ENCODE measurements at places on chromosomes 2 and 18.

GRCh38 chr2:226656367-226656766 lies 143.3 kb downstream of the IRS1 start:
- no peak for DNase-seq

- DNase-seq, result no peak
Observed at GRCh38 chr18:74796841-74797576, 199.3 kb downstream of the ZNF407 start.

- no peak for DNase-seq
Observed at GRCh38 chr18:11398625-11399024, 210.8 kb upstream of the SLC35G4 start.

DNA sequence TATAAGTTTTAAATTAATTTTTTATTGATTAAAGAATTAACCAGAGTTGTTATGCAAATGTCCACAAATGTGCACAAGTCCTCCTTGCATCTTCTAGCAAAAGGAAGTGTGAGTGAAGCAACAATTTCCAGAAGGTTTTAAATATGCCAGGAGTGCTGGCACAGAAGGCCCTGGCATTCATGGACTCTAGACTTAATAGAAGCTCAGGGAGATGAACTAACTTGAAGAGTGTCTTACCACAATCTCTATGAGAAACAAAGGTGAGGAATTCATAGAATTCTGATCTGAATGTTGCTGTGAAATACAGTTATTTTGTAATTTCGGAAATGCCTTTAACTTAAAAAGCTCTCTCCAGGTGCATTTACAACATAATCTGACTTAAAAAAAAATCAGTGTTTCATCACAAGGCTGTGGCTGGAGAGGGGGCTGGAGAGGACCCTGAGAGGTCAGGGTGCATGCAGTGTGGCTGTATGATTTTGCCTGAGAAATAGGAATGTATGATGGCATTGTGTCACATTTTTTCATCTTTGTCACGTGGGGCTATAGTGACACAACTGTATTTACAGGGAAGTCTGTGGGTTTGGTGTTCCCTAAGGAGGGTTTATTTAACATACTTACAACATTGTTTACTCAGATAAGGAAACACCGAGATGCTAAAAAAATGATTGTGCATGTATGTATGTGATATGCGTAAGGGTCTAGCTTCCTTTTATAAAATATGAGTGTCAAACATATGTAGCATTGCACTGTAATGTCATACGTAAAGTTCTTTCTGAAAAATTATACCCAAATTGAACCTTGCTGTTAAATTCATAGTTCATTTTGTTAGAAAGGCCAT lies 66.2 kb downstream of the MAP4K4 start:
- DNase-seq, result peak; percentile 21

DNA sequence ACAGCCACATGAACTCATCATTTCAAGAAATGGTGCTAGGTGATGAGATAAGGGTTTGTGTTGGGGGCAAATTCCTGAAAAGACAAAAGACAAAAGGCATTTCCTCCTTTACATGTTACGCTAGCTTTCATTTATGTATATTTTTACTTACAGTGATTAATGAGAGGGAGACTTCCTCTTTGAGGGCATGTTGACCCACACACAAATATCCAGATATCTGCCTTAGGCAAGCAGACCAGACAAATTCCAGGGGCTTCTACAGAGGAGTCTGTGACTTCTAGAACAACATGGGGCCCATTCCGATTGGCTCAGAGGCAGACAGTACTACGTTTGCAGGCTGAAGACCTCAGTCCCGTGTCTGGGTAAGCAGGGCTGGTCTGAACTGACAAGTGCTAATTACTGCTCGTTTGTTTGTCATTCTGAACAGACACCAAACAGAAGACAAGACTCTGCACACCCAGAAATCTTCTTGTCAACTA lies 74.8 kb upstream of the ST6GAL2 start:
- DNase-seq, result no peak

- DNase-seq, result no peak
Observed at GRCh38 chr2:96669539-96670215, 27.1 kb downstream of the FER1L5 start.

- no peak for DNase-seq
Observed at GRCh38 chr2:147758821-147759220, 86.0 kb upstream of the ACVR2A start.

- DNase-seq, result no peak
Observed at GRCh38 chr2:162300266-162300665, 18.2 kb downstream of the IFIH1 start.

DNA sequence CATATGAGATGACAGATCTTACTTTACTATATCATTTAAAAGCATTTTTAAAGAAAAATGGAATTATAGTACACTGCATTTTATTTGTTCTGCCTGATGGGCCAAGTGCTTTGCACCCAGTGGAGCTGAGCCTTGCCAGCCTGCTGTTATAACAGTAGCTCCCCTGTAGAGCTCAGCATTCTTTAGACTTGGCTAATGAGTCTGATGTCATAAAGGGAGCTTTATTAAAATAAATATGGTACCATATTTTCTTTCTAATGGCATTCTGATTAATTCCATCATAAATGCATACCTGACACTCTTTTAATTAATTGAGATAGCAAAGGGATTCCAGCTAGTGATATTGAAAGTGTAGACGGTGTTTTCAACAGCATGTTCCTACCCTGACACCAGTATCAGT lies 40.7 kb downstream of the PARD3B start:
- no peak for DNase-seq

DNA sequence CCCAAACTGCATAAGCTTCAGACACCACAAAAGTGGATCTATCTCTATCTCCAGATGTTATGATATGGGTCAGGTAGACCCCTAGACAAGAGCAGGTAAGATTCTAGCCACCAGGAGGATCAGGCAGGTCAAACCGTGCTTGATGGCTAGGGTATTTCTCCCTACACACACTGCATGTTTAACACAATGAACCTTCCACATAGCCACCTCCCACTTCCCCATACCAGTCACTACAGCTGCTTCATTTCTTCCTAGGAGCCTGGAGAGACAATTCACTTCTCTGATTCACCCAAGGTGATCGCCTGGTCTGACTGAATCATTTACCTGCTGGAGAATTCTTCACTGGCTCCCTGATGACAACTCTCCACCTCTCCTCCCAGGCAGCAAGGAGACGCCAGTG lies 66.0 kb upstream of the MYCN start:
- DNase-seq, result no peak

- DNase-seq, result peak; percentile 93
Observed at GRCh38 chr2:10278029-10278762, 24.5 kb upstream of the HPCAL1 start.

DNA sequence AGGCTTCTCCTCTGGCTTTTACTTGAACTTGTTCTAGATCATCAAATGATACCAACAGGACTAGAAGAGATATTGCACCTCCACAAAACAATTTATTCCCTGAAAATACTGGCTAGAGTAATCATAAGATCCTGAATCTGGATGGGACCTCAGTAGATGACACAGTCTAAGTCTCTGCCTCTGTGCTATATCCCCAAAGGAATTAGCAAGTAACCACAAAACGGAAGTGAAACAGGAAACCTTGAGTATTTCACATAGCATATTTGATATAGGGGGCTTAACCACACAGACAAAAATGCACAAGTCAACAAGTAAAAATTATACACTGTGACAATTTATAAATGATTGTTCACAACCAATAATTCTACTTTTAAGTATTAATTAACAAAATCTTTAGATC lies 456.9 kb upstream of the TNP1 start:
- peak; percentile 26 for DNase-seq

- no peak for DNase-seq
Observed at GRCh38 chr2:155663265-155663664, 669.3 kb downstream of the NR4A2 start.

DNA sequence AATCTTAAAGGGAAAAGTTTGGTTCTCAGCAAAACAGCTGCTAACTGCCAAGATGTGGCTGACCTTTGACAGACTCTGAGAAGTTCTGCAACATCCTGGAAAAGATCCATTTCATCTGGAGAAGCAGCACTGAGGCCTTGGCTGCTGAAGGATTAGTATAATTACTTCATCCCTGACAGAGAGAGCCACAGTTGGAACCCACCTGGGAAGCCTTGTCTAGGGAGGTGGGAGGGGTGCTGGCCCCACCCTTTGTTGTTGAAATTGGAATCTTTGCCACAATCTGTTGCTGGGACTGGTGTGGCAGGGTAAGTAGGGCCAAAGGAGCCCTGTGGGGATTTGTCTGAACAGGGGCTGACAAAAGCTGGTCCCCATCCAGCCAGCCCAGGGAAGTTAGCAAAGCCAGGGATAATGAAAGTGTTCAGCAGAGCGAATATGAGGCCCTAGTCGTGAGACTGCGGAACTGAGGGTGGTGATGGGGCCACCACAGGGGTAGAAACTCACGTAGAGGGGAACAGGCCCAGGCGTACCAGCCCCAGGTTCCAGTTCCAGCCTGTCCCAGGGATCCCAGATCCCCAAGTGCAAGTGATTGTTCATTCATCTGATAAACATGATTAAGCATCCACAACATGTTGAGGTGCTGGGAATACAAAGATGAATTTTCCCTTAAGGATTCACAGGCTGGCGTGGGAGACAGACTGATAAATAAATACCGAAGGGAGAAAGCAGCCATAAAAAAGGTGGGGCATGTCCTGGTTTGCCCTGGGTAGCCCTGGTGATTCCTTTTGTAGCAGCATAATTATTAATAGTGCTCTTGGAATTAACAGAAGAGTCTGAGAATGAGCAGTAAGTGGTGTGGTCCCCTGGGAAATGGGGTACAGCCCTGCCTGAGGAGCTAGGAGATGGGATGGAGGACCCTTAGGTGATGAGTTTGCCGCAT lies 60.0 kb downstream of the MYO1B start:
- no peak for DNase-seq

- DNase-seq, result no peak
Observed at GRCh38 chr2:128644718-128645256, 326.1 kb upstream of the HS6ST1 start.

DNA sequence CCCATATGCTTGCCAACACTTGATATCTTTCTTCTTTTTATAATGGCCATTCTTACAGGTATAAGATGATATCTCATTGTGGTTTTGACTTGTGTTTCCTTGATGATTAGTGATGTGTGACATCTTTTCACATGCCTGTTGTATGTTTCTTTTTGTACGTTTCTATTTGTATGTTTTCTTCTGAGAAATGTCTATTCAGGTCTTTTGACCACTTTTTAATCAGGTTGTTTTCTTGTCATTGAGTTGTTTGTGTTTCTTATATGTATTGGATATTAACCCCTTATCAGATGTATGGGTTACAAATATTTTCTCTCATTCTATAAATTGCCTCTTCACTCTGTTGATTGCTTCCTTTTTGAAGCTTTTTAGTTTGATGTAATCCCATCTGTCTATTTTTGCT lies 42.4 kb downstream of the ABCB11 start:
- no peak for DNase-seq

GRCh38 chr18:80104364-80104779 lies 4.7 kb upstream of the ADNP2 start:
- no peak for DNase-seq

DNA sequence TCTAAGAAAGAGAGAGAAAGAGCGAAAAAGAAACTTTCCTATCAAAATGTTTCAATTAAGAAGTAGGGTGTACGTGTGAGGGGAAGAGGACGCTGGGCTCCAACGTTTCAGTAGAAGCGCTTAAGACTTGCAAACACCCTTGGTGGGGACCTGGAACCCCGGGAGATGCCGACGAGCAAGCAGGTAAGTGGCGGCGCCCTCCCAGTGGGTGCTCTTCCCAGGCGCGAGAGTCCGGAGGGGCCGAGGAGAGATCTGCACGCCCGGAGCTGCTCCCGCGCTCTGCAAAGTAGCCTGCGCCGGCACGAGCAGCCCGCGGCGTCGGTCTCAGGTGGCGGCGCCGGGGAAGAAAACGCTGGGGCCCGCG lies 678 bp upstream of the OTX1 start:
- peak; percentile 37 for DNase-seq

- no peak for DNase-seq
Observed at GRCh38 chr18:10896851-10897250, 252.5 kb downstream of the PIEZO2 start.
